ENCODE measurements at places on chromosomes 1 and 21.

DNA sequence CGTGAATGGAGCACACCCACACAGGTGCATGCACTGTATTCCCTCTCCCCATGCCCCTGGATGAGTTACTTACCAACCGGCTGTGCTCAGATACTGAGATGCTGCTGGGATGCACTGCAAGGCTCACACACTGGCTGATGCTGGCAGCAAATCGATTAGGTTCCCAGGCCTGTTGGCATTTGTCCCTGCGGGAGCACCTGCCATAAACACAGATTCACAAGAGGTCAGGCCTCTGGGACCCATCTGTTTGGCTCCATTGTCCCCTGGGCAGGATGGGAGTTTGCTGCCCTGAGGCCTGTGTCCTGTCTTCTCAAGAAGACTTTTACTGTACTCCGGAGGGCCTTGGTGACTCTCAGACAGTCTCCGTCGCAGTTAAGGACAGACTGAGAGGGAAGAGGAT is 145.4 kb downstream of the PLXNA2 start:
- no peak for DNase-seq

DNA sequence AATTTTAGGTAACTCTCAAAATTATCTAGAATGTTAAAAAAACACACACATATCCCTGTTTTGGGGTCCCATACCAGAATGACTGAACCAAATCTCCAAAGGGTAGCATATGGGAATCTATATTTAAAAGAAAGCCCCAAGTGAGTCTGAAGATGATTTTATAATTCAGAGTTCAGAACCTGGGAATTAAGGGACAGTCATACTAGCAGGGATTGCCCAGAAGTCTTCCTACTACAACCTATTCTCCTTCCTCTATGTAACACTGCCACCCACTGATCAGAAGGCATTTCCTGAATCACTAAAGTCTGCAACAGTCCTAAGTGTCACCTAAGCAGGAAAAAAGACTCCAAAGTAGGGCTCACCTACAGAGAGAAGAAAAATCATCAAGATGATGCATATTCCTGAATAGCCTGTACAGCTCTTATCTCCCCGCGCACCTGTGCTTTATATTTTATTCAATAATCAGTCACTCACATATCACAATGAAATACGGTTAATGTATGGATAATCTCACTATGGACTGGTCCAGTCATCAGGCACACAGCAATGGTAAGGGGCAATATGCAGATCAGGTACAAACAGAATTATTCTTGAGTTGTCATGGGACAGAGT is 4.9 kb downstream of the RGS1 start:
- no peak for DNase-seq

DNA sequence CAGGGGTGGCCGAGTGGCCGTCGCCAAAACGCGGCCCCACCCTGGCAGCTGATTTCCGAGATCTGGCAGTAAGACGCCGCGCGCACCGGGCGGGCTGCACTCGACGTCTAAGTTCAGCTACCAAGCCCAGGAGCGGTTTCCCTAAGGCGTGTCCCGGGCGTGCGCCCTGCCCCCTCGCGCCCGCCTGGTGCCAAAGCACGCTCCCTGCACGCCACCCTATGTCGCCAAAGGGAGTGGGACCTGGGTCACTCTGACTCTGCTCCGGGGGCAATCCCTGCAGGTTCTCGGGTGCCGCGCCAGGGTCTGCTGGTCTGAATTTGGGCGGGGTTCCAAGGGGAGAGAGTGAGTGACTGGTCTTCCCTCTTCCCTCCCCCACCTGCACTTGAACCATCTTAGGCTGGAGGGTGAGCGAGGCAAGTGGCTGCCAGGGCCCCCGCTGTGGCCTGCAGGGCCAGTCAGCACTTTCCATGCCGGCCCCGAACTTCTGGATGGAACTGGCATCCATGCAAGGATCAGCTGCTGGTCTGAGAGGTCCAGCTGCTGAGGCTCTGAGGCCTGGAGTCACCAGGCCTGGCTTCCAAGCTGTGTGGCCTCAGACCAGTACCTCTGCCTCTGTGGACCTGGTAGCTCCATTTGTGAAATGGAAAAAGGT is at the start of gene LRRC38:
LRRC38 (minus strand) TSS at position 109 of the 652 bp plus-strand sequence. CDS start 410 bp downstream, outside the sequence.
- no peak for DNase-seq

DNA sequence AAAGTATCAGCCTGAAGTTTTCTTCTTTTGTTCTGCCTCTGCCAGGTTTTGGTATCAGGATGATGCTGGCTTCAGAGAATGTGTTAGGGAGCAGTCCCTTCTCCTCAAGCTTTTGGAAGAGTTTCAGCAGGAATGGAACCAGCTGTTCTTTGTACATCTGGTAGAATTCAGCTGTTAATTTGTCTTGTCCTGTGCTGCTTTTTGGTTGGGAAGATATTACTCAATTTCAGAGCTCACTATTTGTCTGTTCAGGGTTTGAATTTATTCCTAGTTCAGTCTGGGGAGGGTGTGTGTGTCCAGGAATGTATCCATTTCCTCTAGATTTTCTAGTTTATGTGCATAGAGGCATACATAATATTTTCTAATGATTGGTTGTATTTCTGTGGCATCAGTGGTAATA is 12.8 kb downstream of the ZNF678 start:
- no peak for DNase-seq

- no peak for DNase-seq
These were observed 608 bp upstream of the MX2 start for GRCh38 chr21:41361053-41361785.

- DNase-seq, result no peak
These were observed 20.3 kb downstream of the RSPH1 start for GRCh38 chr21:42475526-42476387.

- DNase-seq, result no peak
These were observed 63.7 kb downstream of the SCCPDH start for GRCh38 chr1:246787781-246788513.

GRCh38 chr1:22410928-22411495 is 40.6 kb upstream of the ZBTB40 start:
- DNase-seq, result no peak

DNA sequence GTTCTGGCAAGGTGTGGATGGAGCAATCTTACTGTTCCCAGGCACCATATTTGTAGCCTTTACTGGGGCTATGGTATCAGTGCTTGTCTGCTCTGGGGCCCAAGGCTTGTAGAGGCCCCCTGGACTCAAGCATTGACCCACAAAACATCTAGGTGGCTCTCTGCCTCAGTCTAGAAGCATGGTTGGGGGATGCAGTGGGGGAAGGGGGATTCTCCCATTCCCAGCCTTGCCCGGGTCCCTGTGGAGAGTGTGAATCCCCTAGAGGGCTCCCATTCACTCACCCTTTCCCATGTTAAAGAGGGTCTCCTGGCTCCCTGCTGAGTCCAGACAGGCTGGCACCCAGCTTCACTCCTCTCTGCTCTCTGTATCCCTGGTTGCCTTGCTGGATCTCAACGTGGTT is 28.2 kb upstream of the DIRAS3 start:
- no peak for DNase-seq

GRCh38 chr1:8351693-8352470 is 34.0 kb downstream of the SLC45A1 start:
- DNase-seq, result no peak

DNA sequence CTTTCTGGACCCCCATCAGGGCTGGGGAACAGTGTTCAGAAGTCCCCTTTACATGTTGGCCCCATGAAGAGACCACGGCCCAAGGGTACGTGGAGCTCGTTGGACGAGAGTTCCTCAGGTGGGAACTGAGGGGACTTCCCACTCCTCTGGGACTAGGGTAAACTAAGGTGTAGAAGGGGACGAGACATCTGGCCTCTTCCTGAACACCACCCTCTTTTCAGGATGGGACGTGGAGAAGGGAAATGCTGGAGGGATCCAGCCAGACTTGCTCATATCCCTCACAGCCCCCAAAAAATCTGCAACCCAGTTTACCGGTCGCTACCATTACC is 2.0 kb downstream of the NAXE start:
- DNase-seq, result no peak

GRCh38 chr1:58883037-58883887 is 99.4 kb upstream of the JUN start:
- DNase-seq, result peak; percentile 90

DNA sequence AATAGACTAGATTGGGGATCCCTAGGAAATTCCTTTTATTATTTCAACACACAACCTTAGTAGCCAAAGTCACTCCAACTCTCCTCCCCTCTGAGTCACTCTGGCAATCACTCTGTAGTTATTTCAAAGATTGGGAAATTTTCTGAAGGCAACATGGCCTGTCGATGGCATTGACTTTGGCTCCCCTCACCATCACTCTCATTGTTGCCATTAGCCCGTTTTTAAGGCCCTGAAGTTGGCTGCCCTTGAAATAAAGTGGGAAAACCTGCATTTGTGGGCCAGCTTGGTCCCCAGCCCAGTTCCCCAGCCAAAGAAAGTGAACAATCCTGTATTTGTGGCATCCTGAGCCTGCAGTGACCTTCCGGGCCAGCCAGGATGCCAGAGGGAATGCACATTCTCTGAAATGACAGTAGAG is 52.5 kb downstream of the CDC7 start:
- DNase-seq, result no peak

- peak; percentile 73 for DNase-seq
These were observed 51.9 kb upstream of the LPAR3 start for GRCh38 chr1:84944767-84945486.

- no peak for DNase-seq
These were observed 19.9 kb downstream of the IER5 start for GRCh38 chr1:181108304-181108867.

DNA sequence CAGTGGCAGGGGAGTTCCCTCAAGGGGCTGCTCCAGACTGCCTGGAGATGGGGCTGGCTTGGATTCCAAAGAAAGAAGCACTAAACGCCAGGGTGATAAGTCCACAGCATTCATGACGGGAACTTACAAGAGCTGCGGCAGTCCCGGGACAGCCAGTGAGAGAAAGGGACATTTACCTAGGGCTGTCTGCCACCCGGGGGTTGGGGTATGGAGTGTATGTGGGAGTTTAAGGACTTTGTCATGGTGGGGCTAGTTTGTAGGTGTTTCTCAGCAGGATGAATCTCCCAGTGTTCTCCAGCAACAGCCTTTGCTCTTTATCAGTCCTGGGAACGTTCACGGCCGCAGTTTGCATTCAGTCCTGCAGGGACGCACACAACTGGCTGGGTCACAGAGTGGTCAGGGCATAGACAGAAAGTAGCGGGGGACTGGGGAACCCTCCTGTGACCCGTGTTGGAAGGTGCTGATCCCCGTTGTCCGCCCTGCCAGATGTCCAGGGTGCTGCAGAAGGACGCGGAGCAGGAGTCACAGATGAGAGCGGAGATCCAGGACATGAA is 41.4 kb upstream of the HMGN1 start:
- no peak for DNase-seq

DNA sequence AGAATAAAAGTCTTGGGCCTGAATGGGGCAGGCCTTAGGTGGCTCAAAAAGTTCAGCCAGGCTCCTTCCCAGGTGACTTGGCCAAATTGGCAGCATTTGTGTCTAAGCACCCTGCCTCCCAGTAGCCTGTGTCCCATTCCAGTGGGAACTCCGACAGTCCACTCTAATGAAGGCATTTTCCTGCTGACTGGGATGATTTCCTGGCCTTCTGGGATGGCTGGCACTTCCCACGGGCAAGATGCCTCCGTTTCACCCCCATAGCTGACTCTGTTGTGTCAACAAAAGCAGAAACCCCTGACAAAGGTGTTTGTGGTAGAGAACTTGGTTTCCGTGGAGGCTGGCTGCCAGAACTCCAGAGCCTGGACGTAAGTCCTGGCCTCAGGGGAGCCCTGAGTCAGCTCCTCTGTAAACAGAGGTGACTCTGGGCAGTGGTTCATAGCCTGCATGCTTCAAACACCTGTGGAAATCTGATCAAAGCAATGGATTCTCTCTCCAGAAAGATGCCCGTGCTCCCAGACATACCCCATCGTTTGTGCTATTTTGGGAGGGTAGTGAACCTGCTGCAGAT is 36.6 kb downstream of the WNT3A start:
- DNase-seq, result no peak

GRCh38 chr1:30313584-30313983 is 409.8 kb downstream of the MATN1 start:
- no peak for DNase-seq

DNA sequence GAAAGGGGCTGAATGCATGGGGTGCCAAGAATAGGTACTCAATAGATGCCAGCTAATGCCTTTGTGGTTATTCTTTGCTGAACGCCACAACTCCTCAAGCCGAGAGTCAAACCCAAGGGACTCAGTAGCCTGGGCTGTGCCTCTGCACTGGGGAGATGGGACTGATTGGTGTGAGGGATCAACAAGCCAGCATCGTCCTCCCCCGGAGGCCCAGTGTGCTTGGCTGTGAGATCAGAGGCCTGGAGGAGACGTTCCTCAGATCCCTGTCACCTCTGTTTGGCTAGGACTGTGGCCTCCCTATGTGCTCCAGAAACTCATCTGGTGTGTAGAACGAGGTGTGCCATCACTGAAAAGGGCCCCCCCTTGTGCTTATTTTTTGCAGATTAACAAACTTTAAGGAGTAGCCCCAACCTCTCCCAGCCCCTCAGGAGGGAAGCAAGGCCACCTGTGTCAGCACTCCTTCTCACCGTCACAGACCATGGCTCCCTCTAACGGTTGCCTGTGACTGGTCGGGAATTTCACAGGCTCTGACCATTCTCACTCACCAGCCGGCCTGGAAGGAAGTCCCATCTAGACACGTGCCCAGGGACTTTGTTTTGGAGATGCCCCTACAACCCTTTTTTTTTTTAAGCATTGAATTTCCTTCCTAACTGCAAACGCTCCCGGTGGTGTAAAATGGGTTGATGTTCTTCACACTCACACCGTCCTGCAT is 194.0 kb upstream of the VAMP3 start:
- DNase-seq, result no peak

DNA sequence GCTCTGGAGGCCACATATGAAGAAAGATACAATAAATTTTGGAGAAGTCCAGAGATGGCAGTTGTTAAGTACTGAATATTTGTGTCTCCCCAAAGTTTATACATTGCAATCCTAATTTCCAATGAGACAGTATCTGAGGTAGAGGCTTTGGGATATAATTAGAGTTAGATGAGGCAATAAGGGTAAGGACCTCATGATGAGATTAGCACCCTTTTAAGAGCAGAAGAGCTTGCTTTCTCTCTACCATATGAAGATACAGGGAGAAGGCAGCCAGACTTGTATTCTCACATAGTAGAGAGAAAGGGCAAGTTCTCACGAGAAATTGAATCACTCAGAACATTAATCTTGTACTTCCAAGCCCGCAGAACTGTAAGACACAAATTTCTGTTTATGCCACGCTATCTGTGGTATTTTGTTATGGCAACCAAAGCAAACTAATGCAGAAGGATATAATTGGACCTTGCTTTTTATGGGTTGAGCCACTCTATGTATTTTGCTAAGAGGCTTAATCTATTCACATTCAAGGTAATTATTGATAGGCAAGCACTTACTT is 430.1 kb downstream of the KCNT2 start:
- DNase-seq, result no peak
